ENCODE measurements at places on chromosomes 6 and 20.
A peak's percentile ranks its signal among the peaks of the same experiment; 100 is the strongest.

DNA sequence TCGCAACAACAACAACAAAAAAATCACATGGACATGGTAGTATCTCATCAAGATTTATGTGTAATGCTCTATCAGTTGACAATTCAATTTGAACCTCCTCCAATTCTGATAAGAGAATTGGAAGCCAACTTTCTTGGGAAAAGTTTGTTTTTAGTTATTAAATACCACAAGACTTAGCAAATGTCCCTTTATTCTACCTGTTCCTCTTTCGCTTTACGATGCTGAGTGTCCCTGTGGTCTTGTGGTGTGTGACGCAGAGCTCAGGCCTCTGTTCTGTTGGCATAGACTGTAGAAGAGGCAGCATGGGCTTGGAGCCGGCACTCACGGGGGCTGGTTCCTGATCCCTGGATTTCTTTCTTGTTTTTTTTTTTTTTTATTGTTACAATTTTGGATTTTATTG is 76.7 kb downstream of the PSMB1 start:
- no peak for DNase-seq

DNA sequence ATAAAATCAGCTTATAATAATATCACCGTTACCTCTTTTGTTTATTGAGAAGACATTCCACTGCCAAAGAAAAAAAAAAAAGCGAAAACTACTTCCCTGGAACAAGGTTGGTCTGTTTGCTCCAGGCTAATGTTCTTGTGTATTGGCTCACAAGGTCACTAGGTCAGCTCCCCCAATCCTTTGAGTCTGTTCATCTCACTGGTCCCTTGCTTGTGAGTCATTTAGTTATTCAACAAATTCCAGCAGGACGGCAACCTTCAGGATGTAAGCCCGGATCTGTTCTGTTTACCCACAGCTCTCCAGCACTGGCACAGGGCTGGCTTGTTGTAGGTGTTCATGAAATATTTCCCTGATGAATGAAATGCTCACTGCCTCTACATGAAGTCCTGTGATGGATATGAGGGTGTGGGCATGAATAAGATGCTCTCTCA is 3.3 kb downstream of the ARHGAP40 start:
- DNase-seq, result no peak

- DNase-seq, result no peak
Measured at GRCh38 chr20:55174172-55174571, 698.8 kb downstream of the DOK5 start.

DNA sequence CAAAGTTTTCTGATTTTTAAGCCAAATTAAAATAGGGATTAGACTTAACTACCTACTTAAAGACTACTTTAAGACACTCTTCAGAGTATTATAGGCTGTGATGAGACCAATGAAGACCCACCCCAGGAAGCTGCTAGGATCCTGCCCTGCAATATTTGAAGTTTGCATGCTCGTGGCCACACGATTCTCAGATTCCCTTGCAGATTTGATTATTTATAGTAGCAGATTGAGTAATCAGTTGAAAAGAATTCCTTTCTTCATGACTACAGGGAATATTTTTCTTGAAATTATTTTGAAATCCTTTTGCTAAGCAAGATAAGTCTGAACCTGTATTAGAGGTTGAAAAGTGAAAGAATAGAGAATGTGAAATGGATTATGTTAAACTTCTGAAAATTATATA is 122.3 kb downstream of the B3GAT2 start:
- DNase-seq, result no peak

DNA sequence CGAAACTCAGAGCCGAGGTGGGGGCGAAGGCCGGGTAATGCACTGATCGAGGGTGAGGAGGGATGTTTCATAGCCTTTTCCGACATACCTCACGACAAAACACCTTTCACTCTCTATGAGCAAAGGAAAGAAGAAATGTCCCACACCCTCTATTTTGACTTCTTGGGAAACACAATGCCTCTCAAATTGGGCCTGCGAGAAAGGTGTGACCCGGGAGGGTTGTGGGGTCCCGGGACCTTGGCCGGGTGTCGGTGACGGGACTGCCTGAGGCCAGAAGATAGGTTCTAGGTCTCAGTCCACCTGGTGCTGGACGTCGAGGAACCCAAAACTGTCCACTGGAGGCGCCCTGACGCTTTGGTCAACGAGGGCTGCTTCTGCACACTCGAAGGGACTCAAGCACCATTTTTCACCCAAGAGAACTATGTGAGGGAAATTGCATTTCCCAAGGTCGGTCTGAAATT is 41.1 kb upstream of the OSTM1 start:
- no peak for DNase-seq

- peak; percentile 52 for DNase-seq
Measured at GRCh38 chr20:57622579-57623381, 2.6 kb upstream of the ZBP1 start.
